ENCODE measurements at places on chromosomes 1 and 21. TPM values are rescaled to one million over a fixed set of nuclear protein-coding genes. Genes with fewer than 3 reads are reported as not detected.

IGSF9 gene
- polyA plus RNA-seq = not detected

DNA sequence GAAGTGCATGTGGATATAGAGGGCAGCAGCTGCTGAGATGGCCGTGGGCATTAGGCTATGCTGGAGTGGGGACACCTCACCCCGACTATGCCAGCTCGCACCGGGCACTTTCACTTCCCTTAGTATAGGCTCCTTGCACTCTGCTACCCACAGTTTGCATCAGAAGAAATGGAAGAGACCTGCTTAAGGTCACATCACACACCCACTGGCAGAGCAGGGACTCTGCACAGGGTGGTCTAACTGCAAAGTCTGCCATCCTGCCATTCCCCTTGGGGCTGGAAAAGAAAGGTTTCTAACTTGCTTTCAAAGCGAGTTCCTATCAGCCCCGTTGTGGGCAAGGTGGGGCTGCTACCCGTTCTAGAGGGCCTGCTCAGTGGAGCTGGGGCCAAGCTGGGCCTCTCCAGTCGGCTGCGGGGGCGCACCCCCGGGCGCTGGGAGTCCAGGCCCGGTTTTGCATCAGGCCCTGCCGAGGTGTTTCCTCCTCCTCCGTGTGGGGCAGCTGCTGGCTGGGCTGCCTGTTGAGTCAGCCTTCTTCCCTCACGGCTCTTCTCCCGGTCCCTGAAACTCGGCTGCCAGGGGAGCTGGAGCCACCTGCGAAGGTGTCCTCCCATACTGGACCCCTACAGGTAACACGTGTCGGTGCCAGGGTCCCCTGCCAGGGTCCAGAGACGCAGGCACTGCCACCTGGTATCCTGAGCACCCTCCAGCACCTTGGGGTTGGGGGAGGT is at the start of gene SYTL1:
Gene SYTL1, plus strand, starts transcription at position 498 of the 728 bp plus-strand sequence. CDS start 3,313 bp downstream, outside the sequence.
- no peak for DNase-seq

DNA sequence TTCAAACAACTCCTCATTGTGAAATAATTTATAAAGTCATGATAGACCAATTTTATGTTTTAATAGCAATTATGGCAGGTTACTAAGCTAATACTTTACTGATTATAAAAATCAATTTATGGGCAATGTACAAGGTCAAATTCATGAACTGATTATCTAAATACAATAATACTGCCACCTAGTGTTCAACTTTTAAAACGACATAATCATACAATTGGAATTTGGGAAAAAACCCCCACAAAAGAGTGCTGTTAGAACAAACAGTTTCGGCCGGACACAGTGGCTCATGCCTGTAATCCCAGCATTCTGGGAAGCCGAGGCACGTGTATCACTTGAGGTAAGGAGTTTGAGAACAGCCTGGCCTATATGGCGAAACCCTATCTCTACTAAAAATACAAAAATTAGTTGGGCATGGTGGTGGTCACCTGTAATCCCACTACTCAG is 14.0 kb downstream of the GTF2B start:
- no peak for DNase-seq

DNA sequence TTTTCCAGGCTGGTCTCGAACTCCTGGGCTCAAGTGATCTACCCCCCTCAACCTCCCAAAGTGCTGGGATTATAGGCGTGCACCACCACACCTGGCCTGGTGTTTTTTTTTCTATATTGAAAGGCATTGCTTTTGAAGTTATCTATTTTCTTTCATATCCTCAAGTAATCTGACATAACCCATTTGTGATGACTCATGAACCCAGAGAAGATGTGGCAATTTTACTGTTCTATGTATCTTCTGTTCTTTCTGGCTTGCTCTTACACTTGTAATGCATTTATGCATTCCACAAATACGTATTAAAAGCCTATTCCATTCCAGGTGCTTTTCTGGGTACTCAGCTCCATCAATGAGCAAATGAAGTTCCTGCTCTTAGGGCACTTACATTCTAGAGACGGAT is 29.9 kb upstream of the ERRFI1 start:
- DNase-seq = no peak

- DNase-seq = no peak
These were observed 300.4 kb upstream of the RUNX1 start for GRCh38 chr21:35349376-35350080.

- no peak for DNase-seq
These were observed 28.3 kb downstream of the ROR1 start for GRCh38 chr1:63802109-63802508.

- peak; percentile 23 for DNase-seq
These were observed 41.1 kb upstream of the RUNX3 start for GRCh38 chr1:24970926-24971875.

- no peak for DNase-seq
These were observed 720 bp upstream of the TMCC2 start for GRCh38 chr1:205226868-205227583.

CLDN17 gene
- polyA plus RNA-seq = not detected

- DNase-seq = no peak
These were observed 44.0 kb downstream of the GPR161 start for GRCh38 chr1:168092566-168093355.

DNA sequence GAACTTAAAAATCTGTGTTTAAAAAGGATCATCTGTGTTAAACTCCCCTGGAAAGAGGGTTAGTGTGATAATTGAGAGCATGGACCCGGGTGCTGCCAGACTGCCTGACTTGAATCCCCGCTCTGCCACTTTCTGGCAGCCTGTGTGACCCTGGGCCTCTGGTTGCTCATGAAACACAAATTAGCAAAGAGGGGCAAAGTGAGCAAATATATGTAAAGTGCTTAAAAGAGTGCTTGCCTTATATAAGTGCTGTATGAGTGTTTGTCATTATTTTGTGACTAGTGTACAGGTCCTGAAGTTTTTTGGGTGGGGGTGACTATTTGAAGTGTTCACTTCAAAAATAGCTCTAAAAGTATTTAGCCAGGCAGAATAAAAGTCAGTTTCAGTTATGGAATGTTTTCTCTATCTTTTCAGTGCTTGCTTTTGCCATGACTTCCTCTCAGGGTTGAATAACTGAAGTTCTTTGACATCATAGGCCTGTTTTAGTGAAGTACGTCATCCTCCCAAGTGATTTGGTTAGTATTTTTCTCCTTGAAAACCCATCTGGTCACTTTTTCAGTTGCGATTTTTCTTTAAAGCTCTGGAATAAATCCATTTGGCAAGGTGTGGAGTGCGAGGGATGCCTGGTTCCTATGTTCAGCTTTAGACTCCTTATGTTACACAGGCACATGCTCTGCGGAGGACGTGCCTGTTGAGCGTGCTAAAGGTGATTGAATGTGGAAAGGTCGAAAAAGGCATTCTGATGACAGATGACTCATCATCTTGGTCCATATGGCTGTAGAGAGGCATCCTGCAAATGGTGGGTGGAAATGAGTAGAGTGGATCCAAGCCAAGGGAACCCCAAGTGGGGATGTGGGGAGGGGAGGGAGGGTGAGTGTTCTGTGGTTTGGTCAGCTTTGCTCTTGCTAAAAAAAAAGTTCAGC is 47.8 kb downstream of the AK4 start:
- DNase-seq = no peak

DNA sequence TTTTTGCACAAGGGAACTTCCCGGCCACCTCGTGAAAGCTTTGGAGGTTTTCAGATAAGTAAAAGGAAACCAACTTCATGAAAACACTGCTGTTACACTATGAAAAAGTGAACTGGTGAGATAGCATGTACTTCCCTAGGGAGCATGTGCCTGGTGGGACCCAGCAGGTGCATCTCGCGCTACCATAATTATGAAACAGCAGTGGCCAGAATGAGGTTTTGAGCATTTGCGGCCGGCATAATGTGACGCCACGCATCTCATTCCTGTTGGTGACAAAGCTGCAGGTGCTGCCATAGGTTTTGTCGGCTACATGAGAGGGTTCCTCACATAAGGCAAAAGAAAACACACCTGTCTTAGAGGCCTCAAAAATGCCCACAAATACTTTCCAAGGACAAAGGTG is 1.7 kb downstream of the KRTAP10-3 start:
- no peak for DNase-seq

GRCh38 chr21:37862536-37862935 is 53.7 kb downstream of the KCNJ6 start:
- no peak for DNase-seq

LRRN2 gene
- polyA plus RNA-seq = 0.94 TPM

- peak; percentile 39 for DNase-seq
These were observed 29.0 kb downstream of the GRHL3 start for GRCh38 chr1:24348196-24348595.

GRCh38 chr21:46021978-46022544 is 40.5 kb downstream of the COL6A1 start:
- DNase-seq = peak; percentile 87

CATSPERE gene
- polyA plus RNA-seq = 0.15 TPM

DNA sequence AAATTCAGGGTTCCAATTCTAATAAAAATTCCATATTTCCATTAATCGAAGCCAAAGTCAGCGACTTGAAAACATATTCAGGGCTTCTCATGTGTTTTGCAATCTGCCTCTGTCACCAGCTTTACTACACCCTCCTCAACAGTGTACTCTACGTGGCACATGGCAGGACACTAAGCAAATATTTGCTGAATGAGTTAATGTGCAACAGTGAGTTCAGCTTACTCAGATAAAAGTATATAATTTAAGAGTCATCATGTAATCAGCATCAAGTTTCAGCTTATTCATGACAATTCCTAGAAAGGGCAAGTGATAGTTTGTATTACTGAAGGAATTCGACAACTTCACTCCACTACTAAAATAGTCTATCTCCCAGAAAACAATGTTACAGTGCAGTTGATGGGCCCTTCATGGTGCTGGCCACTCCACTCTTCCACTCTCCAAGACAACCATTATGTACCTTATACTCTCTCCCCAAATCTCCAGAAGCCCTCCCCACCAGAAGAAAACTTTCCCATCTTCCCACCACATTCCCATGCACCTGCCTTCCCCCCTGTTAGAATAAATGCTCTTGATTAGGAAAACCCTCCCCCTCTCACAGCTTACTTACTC is 97.3 kb downstream of the TTLL7 start:
- DNase-seq = no peak

GRCh38 chr21:37370152-37371040 is 3.8 kb downstream of the DYRK1A start:
- DNase-seq = no peak

LDLRAP1 gene
- 5.6 TPM for polyA plus RNA-seq

DNA sequence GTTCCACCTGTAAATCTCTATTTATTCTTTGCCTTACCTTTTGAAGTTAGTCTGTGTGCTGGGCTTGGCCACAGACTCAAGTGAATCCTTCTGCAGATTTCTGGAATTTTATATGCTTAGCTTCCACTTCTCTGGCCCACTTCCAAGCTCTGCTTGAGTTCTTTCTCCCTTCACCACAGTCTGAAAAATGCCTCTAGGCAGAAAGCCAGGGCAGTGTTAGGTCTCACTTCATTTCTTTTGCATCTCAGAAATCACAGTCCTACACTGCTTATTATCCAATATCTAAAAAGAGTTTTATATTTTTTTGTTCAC is 48.9 kb downstream of the INKA2 start:
- no peak for DNase-seq

WNT3A gene
- not detected for polyA plus RNA-seq

DNA sequence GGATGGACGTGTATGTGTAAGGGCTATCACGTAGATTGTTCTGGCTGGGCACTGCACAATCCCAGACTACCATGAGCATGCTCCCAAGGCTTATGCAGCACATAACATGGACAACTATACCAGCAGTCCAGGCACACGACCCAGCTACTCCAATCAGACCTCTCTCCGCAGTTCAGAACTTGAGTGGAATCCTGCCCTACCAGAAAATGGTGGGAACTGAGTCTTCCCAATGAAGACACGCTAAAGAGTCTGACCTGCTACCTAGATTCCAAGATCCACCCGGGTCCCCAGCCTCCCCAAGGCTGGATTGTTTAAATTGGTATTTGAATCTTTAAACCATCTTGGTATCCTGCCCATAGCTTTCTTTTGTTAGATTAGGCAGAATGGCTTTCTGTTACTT is 251.3 kb upstream of the KAZN start:
- DNase-seq = no peak

DNA sequence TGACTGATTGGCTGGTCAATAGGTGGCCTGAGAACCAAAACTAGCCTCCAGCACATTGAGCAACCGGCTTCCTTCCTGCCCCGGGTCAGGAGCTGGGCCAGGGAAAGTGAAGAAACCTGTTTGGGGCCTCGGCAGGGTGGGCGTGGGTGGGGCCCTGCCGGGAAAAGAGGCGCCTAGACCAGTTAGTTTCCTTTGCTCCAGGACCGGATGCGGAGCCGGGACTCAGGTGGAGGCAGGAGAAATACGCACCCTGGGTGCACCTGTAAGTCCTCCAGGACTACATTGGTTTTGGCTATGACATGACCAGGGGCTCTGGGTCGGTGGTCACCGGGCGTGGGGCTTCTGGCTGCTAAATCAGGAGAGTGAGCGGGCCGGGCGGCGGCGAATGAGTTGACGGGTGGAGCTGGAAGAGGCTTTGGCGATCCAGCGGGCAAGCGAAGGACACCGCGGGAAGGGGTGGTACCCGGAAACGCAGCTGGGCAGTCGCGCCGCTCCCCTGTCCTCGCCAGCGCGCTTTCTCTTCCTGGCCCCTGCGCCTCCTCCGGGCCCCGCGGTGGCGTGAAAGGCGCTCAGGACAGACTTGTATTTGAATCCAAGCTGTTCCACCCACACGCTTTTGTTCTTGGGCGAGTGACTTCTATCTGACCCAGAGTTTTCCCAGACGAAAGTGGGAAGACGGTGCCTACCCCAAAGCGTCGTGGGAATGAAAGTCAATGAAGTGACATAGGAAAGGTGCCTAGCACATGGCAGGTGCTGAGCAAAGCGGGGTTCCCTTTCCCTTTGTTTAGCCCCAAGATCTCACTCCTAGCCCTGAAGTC is 30.6 kb upstream of the JUN start:
- peak; percentile 68 for DNase-seq

PUM1 gene
- 38.8 TPM for polyA plus RNA-seq

DNA sequence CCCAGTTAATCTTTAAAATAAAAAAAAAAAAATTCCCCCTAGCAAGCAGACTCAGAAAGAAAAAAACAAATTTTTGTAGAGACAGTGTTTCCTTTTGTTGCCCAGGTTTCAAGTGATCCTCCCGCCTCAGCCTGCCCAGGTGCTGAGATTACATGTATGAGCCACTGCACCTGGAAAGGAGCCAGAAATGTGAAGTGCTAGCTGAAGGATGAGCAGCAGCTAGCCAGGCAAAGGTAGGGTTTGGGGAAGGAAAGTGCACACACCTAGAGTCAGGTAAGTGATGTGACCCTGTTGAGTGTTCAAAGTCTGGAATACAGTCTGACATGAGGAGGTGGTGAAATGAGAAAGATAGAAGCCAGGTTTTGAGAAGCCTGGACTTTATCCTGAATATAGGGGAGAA is 1.7 kb downstream of the AKR1A1 start:
- no peak for DNase-seq

Measured in psoas muscle (tissue), 8 donors.